Activated CD4-positive, alpha-beta memory T cell treated with anti-CD3 and anti-CD28 coated beads for 36 hours (primary cell): ENCODE measurements at places on chromosomes 7 and 10. TPM values are rescaled to one million over a fixed set of nuclear protein-coding genes. Genes with fewer than 3 reads are reported as not detected.

The PAPSS2 gene
- 0.40 TPM for total RNA-seq

The HOXA9 gene
- not detected for total RNA-seq

The FZD8 gene
- 0.45 TPM for total RNA-seq

The CYP2E1 gene
- 0.86 TPM for total RNA-seq

The PILRA gene
- total RNA-seq: 0.31 TPM

The DDC gene
- total RNA-seq: not detected

The HIPK2 gene
- total RNA-seq: 18.9 TPM

The RBP4 gene
- not detected for total RNA-seq

The SAMD9L gene
- total RNA-seq: 19.8 TPM

The NKX2-3 gene
- not detected for total RNA-seq

- no peaks in the 10 kb centered on the region for H3K36me3 ChIP-seq
- H3K4me3 ChIP-seq: no peak overlapping the region
- H3K27ac ChIP-seq: no peak overlapping the region
These were observed 45.5 kb downstream of the LAMB1 start for GRCh38 chr7:107957436-107957835.

DNA sequence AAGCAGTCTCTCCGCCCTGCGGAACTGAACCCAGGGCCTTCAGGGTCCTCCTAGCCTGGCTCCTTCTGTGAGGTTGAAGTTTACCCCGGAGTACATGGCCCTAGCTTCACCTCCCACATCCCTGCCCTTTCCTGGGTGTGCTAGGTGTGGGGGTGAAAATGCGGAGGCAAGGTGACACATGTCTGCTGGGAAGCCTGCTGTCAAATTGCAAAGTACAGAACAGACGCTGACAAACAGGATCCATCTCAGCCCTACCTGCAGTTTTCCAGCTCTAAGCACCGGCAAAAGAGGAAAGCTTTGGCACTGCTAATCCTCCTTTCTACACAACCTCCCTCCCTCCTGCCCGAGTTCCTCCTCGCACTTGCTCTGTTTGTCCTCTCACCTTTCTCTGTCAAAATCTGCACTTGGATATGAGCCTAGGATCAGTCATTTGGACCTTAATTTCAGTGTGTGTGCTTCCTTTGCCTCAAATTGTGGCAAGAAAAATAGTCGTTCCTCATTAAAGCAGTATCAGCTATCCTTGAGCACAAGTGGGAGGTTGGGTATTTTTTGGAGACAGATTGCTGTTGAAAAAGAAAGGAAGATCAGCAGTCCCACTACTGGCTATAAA is 14.4 kb upstream of the GPR15LG start:
- no peak overlapping the region for H3K4me3 ChIP-seq
- no peak overlapping the region for H3K27ac ChIP-seq
- no peak for DNase-seq
- H3K4me1 ChIP-seq: peaks cover 17% of the 10 kb centered on the region

- peaks cover 26% of the 10 kb centered on the region for H3K36me3 ChIP-seq
- no peak overlapping the region for H3K27ac ChIP-seq
- no peaks in the 10 kb centered on the region for H3K27me3 ChIP-seq
- H3K4me1 ChIP-seq: no peaks in the 10 kb centered on the region
These were observed 21.9 kb downstream of the NAPEPLD start for GRCh38 chr7:103127006-103127405.

DNA sequence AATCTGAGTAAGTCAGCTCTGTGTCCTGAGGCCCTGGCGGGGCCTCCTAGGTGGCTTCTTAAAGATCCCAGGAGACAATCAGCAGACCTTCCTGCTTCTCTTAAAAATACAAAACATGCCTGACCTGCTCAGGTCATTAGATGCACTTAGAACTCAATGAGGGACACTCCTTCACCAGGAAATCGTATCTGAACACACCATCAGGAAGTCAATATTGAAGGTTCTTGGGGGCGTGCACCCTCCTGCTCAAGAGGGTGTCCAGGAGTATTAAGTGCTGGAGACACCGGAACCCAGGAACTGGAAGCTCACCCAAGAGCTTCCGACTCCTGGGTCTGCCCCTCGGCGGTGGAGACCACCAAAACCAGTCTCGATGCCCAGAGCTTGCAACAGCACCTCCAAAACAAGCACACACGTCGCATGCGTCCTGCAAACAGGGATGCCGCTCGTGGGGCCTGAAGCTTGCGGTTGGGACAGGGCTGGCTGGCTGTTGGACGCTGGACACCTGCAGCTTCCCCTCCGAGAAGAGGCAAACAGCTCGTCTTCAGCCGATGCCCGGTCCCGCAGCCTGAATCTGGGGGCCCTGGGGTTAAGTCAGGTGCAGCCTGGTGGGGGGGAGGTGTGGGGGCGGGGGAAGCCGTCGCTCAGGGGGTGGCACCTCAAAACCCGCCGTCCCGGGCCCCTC is 803 bp downstream of the RAPGEF5 start:
- H3K27me3 ChIP-seq: peaks cover 41% of the 10 kb centered on the region
- H3K4me1 ChIP-seq: peaks cover 3% of the 10 kb centered on the region
- H3K4me3 ChIP-seq: no peak overlapping the region
- no peak overlapping the region for H3K27ac ChIP-seq

DNA sequence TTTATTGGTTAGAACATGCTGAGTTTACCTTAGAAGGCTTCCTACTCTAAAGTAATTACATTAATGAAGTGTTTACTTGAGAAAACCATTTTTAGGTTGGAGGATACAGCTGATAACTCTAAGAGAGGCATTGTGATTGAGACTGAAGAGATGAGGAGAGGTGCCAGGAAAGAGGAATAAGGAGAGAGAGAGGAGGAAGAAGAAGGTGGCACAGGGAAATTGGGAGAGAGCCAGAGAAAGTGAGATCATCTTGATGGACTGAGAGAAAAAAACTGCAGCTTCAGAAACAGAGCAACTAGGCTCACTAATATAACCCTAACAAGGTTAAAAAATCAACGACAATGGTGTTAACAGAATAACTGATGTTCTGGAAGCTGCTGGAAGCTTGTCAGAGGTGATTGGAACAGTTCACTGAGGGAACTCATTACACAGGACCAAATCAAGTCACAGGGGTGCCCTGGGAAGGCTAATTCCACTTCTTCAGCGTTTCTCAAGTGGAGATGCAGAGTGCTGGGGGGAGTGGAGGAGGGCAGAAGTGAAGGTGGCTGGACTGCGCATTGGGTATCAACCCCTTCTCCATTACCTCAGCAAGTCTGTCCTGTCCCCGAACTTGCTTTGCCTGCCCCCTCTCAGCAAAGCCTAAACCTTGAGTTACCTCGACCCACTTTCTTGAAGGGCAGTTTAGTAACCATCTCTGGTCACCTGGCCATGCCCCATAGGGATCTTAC is 6.9 kb upstream of the SORBS1 start:
- no peaks in the 10 kb centered on the region for H3K36me3 ChIP-seq
- H3K27me3 ChIP-seq: peaks cover 2% of the 10 kb centered on the region
- H3K4me3 ChIP-seq: no peak overlapping the region
- no peak for DNase-seq
- no peaks in the 10 kb centered on the region for H3K4me1 ChIP-seq
- H3K27ac ChIP-seq: no peak overlapping the region

- H3K4me1 ChIP-seq: no peaks in the 10 kb centered on the region
- peaks cover 5% of the 10 kb centered on the region for H3K27me3 ChIP-seq
- DNase-seq: no peak
- no peaks in the 10 kb centered on the region for H3K36me3 ChIP-seq
- H3K4me3 ChIP-seq: no peak overlapping the region
These were observed 129.7 kb downstream of the ADRA2A start for GRCh38 chr10:111206521-111206920.

- H3K4me1 ChIP-seq: peaks cover 69% of the 10 kb centered on the region
- H3K27ac ChIP-seq: peak overlapping the region; percentile 44
- peak overlapping the region; percentile 4 for H3K4me3 ChIP-seq
- H3K27me3 ChIP-seq: peaks cover 2% of the 10 kb centered on the region
These were observed 96.3 kb upstream of the DDC start for GRCh38 chr7:50661345-50662040.

DNA sequence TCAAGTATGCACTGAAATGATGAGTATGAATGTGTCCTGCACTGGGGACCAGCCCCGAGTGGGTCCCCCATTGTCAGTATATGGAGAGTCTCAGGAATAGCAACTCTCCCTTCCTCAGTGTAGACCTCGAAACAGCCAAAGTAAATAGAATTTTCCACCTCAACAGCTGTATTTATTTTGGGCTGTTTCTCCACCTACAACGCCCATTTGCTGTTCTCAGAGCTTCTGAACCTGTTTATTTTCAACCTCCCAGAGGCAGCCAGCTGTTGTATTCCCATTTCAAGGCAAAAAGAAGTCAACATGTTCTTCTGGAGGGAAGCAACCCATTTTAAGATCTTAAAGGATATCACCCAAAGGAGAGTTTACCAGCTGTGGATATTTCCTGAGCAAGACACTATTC is 59.6 kb upstream of the BICC1 start:
- H3K36me3 ChIP-seq: no peaks in the 10 kb centered on the region
- H3K27me3 ChIP-seq: peaks cover 6% of the 10 kb centered on the region
- no peaks in the 10 kb centered on the region for H3K4me1 ChIP-seq
- H3K4me3 ChIP-seq: no peak overlapping the region
- DNase-seq: no peak
- H3K27ac ChIP-seq: no peak overlapping the region

GRCh38 chr7:15546272-15546792 is 15.5 kb downstream of the AGMO start:
- no peaks in the 10 kb centered on the region for H3K36me3 ChIP-seq
- H3K27me3 ChIP-seq: no peaks in the 10 kb centered on the region
- no peak overlapping the region for H3K4me3 ChIP-seq
- H3K27ac ChIP-seq: no peak overlapping the region

DNA sequence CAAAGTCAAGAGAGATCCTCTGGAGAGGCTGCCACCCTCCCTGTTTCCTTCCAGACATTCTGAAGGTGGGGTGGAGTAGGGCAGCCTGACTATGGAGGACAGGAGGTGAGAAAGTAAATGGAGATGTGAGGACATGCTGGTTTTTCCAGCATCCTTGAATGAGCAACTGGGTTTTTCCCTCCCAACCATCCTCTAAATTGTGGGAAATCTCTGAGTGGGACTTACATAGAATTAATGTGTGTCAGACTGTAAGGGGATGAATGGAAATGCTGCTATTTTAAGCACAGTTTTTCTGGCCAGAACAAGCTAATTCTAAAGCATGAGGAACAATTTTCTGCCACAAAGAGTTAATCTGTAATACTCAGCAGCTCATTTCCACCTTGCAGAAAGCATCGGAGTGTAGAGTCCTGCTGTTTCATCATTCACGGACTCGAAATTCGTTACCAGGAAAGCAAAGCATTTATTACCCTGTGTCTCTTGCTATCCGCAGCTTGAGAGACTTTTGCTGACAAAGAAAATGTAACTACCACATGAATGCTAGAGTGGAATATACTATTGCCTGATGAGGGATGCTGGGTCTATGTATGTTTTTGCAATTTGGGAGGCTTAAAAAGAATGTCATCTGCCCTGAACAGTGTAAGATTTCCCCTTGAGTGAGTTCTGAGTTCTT is 213.0 kb downstream of the CELF2 start:
- H3K4me1 ChIP-seq: peaks cover 99% of the 10 kb centered on the region
- H3K36me3 ChIP-seq: peaks cover 51% of the 10 kb centered on the region
- no peak for DNase-seq
- no peak overlapping the region for H3K4me3 ChIP-seq

DNA sequence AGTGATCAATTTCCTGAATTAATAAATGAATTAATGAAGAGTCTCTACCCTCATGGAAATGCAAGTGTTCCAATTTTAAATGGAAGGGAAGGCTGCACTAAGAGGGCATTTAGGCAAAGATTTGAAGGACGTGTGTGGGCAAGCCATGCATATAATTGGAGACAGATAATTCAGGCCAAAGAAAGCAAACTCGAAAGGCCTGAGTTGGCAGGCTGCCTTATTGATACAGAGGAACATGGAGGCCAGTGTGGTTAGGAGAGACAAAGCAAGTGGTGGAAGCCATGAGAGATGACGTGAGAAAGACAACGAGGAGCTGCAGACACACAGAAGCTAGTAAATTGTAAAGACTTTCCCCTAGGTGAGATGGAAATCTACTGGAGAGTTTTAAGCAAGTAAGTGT is 15.4 kb upstream of the PCLO start:
- no peak overlapping the region for H3K4me3 ChIP-seq
- no peaks in the 10 kb centered on the region for H3K36me3 ChIP-seq

DNA sequence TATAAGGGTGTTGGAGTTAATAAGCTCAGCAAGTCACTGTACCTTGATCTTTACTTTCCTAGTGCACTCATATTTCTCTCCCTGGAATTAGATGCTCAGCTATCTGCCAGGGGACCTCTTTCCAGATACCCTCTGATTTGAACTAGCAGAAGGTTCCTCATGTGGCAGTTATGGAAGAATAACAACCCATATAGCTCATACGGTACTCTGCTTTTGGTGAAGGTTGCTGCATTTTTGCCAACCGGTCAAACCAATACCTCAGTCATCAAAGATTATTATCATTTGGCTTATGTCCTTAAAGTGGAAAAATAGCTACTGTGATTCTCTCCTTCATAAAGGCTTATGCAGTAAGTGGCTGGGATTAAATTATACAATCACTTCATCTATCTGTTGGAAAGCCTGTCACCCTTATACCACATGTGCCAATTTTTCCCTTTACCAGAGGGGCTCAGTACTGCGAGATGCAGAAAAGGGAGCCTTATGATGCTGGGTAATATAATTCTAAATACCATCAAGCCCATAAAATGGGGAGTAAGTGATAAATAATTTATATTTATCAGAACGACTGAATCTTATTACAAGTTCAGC is 43.4 kb upstream of the PTER start:
- no peaks in the 10 kb centered on the region for H3K36me3 ChIP-seq
- H3K4me1 ChIP-seq: no peaks in the 10 kb centered on the region
- H3K27ac ChIP-seq: no peak overlapping the region
- DNase-seq: no peak
- no peak overlapping the region for H3K4me3 ChIP-seq

- H3K27me3 ChIP-seq: peaks cover 35% of the 10 kb centered on the region
- H3K4me3 ChIP-seq: no peak overlapping the region
- H3K4me1 ChIP-seq: peaks cover 2% of the 10 kb centered on the region
- no peaks in the 10 kb centered on the region for H3K36me3 ChIP-seq
- no peak overlapping the region for H3K27ac ChIP-seq
- no peak for DNase-seq
These were observed 972 bp upstream of the CXCL12 start for GRCh38 chr10:44385696-44386441.

- H3K4me1 ChIP-seq: peaks cover 12% of the 10 kb centered on the region
- no peak overlapping the region for H3K4me3 ChIP-seq
- no peak overlapping the region for H3K27ac ChIP-seq
- H3K36me3 ChIP-seq: peaks cover 6% of the 10 kb centered on the region
These were observed 313.8 kb downstream of the FRMD4A start for GRCh38 chr10:14016931-14017333.
